ENCODE measurements at places on chromosomes 13 and 19.

GRCh38 chr13:114096811-114097211, 35.6 kb downstream of the RASA3 start:
- no peak for DNase-seq

GRCh38 chr13:26468265-26468801, 89.2 kb upstream of the WASF3 start:
- no peak for DNase-seq

DNA sequence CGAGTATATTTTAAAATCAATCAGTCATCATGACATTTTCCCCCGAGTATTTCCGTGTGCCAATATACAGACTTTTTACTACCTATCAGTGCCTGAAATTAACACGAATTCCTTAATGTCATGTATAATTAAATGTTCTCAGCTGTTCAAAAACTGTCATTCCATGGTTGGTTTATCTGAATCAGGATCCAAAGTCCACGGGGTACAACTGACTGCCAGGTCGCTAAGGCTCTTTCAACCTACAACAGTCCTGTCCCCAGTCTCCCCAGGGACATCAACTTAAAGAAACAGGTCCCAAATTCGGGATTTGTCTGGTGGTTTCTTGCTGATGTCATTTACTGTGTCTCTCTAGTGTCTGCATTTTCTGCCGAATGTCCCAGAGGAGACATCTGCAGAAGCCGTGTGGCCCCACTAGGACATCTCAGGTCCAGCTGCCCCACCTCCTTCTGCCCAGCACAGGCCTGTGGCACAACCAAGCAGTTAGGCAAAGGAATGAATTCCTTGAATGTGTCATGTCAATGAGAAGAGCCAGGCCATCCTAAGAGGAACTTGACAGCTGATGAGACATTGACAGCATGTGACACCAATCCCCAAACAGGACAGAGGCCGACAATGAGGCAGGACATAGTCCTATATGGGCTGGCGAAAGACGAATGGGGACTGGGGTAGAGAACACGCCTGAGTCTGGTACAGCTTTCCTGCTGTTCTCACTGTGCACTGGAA, 109.5 kb downstream of the STK24 start:
- no peak for DNase-seq

- no peak for DNase-seq
These were observed 16.6 kb downstream of the GPR12 start for GRCh38 chr13:26743971-26744370.
